Stimulated activated CD4-positive, alpha-beta T cell treated with anti-CD3 and anti-CD28 coated beads, Interleukin-1b, Interleukin-23, amount 100 ng/mL, for 1 hour (primary cell): ENCODE measurements at places on chromosomes 11 and 22.

- no peak for DNase-seq
Measured at GRCh38 chr11:17702876-17703275, 16.5 kb upstream of the MYOD1 start.

DNA sequence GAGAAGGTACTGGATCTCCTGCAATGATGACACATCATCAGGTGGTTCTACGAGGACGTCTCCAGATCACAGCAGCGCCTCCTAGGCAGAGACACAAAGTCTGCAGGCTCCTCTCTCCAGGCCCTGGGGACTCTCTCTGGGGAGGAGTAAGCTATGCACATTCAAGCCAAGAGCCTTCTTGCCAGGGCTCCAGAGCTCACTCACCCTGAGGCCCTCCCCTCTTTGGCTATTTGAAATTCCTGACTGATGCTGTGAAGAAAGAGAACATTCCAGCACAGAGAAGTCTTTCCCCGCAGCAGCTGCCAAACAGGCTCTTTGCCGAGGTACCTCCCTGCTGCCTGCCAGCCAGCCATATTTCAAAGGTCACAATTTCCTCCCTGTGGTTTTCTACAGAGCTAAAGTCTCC is 204.9 kb downstream of the CSNK2A3 start:
- DNase-seq: no peak

DNA sequence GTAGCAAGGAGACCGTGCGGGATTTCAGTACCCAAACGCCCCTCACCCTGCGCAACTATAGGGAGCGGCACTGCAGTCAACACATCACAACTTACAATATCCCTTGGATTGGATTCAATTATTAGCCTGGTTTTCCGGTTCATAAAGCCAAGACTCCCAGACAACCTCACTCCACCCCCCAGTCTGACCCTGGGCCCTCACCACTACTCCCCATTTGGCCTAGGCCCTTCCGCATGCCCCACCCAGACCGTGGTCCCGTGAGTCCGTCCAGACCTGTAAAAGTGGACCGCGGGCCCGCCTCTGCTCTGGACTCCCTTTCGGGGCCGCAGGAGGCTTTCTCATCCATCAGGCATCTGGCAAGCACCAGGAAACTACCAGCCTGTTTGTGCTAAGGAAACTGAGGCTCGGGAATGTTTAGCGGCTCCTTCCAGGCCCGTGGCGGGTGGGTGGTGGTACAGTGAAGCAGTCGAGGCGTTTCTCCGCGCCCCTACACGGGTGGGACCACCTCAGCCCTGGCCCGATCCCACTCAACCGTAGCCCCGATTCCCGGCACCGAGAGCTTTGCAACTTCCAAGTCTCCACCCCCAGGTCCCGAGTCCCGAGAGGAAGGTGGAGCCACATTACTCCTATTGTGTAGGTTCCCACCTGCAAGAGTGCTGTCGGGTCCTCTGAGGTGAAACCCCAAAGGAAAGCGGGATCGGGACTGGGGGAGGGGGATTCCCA is 679 bp upstream of the DPP3 start:
- no peak for DNase-seq

- no peak for DNase-seq
Measured at GRCh38 chr11:11329062-11329806, 23.8 kb downstream of the CSNK2A3 start.

DNA sequence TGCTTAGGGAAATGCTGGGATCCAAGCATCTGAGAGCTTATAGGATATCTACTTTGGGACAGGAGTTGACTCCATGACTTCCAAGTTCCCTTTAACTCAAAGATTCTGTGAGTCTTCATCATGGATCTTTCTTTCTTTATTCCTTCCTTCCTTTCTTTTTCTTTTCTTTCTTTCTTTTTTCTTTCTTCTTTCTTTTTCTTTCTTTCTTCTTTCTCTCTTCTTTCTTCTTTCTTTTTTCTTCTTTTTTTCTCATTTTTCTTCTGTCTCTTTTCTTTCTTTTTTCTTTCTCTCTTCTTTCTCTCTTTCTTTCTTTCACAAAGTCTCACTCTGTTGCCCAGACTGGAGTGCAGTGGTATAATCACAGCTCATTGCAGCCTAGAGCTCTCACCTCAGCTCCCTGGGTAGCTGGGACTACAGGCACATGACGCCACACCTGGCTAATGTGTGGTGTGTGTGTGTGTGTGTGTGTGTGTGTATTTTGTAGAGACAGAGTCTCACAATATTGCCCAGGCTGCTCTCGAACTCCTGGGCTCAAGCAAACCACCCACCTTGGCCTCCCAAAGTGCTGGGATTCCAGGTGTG is 5.4 kb upstream of the MICAL3 start:
- DNase-seq: no peak

- DNase-seq: no peak
Measured at GRCh38 chr22:23045461-23045860, 24.9 kb upstream of the GNAZ start.

GRCh38 chr22:46746620-46747019 is 8.6 kb upstream of the CERK start:
- no peak for DNase-seq

GRCh38 chr11:46617972-46618314 is 590 bp downstream of the ATG13 start:
- no peak for DNase-seq

DNA sequence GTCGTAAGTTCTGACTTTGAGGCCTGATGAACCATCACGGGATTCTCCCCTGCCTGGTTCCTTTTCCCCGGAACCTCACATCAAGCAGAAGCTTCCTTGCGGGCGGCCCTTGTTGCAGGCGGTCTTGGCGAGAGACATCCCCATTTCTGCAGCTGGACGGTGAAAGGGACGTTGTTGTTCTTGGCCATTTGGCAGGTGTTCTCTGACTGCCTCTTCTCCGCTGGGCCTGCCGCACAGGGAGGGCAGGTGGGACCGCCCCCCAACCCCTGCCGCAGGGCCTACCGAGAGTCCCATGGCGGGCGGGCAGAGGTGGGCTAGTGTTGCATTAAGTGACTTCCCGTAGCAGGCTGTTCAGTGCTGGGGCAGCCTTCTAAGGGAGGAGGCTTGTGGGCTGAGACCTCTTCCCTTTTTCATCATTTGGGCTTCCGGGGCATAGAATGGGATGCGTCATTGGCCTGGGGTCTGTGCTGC is 26.9 kb upstream of the GRAMD4 start:
- no peak for DNase-seq

GRCh38 chr11:61598886-61599868 is 18.3 kb upstream of the SYT7 start:
- DNase-seq: no peak

GRCh38 chr11:134515081-134515960 is 103.3 kb upstream of the B3GAT1 start:
- DNase-seq: no peak

GRCh38 chr11:210122-210802 is 2.8 kb downstream of the RIC8A start:
- no peak for DNase-seq

DNA sequence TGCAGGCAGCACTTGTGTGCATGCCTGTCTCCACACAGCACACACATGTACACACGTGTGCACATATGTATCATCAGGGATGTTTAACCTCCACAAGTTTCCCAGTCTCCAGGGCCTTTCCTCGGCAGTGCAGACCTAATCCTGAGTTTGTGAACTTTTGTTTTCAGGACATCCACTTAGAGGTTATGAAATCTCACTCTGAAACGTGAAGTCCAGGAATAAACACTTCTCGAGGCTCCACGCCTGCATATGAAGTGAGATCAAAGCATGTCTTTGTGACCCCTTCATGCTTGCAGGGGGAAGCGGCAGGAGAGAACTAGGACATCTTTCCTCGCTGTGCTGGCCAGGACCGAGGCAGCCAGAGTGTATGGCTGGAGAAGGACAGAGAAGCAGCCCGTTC is 3.1 kb downstream of the SHISAL1 start:
- no peak for DNase-seq

- DNase-seq: no peak
Measured at GRCh38 chr22:11598492-11599440, 3929.2 kb upstream of the OR11H1 start.

DNA sequence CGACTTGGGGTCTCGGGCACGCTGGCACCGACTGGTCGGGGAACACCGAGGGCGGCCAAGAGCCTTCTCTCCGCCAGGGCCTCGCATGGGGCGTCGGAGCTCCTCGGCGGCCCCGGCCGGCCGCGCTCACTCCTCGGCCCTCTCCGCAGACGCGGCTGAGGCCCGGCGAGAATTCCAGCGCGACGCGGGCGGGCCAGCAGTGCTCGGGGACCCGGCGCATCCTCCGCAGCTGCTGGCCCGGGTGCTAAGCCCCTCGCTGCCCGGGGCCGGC is 5.6 kb downstream of the TBX1 start:
- DNase-seq: no peak

GRCh38 chr11:116885951-116886655 is 48.7 kb upstream of the APOA1 start:
- no peak for DNase-seq

DNA sequence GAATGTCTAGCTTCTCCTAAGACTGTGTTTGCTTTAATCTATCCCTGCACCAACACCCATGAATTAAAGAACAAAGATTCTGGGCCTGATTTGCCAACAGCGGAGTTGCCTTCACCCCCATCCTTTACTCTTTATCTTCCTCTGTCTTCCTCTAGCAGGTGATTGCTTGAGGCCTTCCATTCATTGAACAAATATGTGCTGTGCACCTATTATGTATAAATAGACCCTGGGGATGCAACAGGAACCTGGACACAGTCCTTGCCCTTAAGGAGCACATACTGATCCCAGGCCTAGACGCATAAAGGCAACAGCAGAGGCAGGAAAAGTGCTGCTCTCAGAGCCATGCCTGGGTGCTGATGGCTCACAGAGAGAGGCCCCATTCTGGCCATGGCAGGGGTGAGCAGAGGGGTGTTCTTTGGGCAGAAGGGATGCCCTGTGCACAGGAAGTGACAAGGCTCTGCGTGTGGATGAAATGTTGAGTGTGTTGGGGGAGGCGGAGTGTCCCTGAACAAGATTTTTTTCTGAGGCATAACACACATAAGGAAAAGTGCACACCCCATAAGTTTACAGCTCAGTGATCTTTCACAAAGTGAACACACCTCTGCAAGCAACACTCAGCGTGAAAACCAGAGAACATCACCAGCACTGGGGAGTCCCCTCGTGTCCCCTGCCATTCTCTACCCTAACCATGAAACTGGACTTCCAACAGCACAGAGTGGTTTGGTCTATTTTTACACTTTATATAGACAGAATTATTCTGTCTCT is 145.9 kb downstream of the GRIK4 start:
- no peak for DNase-seq
